ENCODE measurements at places on chromosomes 4 and X. TPM values are rescaled to one million over a fixed set of nuclear protein-coding genes. Genes with fewer than 3 reads are reported as not detected.

DNA sequence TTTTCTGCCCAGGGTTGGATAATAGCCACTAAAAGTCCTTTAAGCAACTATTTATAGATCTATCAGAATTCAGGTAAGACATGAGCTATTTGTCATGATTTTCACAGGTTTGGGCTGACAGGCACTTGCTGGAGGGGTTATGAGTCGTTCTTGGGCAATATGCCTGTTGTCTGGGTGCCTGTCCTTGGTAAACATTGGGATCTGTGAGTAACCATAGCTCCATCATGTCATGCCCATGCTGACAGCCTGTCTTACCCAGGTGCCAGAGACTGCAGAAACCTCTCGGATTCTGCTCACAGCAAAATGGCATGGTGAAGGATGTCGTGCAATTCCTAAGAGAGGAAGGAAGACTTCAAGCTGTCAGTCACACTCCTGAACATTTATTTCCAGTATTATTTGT, 116.0 kb upstream of the PUDP start:
- no peak for DNase-seq

GRCh38 chrX:133555782-133556458, 140.6 kb upstream of the GPC4 start:
- DNase-seq: no peak

GRCh38 chr4:155666344-155667221, at the start of gene GUCY1A1:
TSS of gene GUCY1A1 (plus strand) at chr4:155666848. CDS start at chr4:155696868, 30,020 bp downstream.
- DNase-seq: peak; percentile 62

DNA sequence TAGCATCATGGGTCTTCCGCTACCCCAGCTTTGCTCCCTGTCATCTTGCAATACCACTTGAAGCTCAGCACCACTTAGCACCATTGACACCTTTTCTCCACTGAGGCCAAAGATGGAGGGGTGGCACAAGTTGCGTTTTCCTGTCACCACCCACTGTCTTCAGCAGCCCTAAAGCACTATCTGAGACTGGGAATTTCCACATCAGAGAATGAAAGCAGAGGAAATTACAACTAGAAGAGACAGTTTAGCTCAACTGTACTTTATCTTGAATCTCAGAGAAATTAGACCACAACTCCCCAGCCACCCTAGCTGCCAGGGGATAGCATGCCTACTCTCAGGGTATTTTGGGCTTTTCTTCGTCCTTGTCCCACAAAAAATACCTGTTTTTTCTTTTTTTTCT, 111.0 kb downstream of the DDIT4L start:
- DNase-seq: no peak

- DNase-seq: no peak
Observed at GRCh38 chrX:39946822-39947221, 150.9 kb downstream of the BCOR start.

DNA sequence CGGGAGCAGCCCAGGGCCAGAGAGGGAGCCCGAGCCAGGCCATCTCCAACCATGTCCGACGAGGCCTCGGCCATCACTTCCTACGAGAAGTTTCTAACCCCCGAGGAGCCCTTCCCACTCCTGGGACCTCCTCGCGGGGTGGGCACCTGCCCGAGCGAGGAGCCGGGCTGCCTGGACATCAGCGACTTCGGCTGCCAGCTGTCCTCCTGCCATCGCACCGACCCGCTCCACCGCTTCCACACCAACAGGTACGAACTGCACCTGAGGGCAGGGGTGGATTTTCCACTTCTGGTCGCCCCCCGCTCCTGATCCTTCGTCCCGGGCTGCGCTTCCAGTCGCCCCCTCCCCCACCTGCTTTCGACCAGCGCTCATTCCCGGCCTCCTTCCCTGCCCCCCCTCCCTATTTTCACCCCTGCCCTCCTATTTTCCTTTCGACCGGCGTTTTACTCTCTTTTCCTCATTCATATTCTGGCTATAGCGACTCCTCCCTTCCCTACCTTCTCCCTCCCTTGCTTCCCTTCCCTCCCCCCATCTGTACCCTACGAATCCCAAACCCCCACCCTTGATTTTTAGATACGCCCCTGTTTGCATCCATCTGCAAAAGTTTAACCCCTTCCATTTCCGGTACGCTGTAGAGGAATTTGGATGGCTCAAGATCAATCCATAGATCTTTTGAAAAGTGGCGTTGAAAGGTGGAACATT, 633 bp downstream of the FAM199X start:
- peak; percentile 12 for DNase-seq

DNA sequence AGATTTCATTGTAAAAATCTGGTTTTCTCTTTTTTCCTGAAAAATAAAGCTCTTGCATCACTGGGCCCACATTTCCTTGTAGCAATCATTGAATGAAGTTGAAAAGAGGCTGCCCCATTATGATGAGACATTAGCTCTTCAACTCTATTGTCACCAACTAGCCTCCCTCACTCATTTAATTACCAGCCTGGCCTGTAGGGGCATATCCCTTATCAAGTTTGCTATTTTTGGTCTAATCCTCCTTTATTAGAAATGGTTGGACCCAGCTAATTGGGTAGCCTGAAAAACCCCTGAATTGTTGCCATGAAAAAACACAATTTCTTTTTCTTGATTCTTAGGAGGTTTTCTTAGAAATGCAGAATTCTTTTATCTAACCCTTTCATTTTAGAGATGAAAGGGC, 164.6 kb upstream of the CASK start:
- DNase-seq: no peak

DNA sequence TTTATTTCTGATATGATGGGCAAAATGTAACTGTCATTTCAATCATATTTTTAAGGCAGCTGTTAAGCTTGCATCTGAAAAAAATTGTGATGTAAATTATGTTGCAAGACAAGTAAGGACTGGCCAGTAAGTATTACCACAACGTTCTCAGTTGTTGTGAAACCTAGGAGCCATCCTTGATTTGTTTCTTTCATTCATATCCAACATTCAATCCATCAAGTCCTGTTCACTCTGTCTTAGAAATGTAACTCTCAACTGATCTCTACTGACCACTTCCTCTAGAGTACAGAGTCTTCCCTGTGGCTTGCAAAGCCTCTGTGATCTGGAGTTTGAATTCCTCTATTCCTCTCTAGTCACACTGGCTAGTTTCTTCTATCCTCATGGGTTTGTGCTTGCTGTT, 161.4 kb upstream of the MAD2L1 start:
- DNase-seq: no peak

GRCh38 chrX:108439426-108439942, at the start of gene COL4A5:
TSS of gene COL4A5 (plus strand) at chrX:108439838. CDS start at chrX:108440126, 288 bp downstream.
- peak; percentile 81 for DNase-seq

GRCh38 chr4:104272966-104273365, 221.7 kb downstream of the CXXC4 start:
- DNase-seq: no peak

DNA sequence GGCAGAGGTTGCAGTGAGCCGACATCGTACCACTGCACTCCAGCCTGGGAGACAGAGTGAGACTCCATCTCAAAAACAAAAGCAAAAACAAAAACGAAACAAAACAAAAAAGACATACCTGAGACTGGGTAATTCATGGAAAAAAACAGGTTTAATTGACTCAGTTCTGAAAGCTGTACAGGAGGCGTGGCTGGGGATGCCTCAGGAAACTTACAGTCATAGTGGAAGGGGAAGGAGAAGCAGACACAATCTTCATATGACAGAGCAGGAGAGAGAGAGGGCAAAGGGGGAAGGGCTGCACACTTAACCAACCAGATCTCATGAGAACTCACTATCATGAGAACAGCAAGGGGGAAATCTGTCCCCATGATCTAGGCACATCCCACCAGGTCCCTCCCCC, 229.5 kb downstream of the STK32B start:
- DNase-seq: no peak

DNA sequence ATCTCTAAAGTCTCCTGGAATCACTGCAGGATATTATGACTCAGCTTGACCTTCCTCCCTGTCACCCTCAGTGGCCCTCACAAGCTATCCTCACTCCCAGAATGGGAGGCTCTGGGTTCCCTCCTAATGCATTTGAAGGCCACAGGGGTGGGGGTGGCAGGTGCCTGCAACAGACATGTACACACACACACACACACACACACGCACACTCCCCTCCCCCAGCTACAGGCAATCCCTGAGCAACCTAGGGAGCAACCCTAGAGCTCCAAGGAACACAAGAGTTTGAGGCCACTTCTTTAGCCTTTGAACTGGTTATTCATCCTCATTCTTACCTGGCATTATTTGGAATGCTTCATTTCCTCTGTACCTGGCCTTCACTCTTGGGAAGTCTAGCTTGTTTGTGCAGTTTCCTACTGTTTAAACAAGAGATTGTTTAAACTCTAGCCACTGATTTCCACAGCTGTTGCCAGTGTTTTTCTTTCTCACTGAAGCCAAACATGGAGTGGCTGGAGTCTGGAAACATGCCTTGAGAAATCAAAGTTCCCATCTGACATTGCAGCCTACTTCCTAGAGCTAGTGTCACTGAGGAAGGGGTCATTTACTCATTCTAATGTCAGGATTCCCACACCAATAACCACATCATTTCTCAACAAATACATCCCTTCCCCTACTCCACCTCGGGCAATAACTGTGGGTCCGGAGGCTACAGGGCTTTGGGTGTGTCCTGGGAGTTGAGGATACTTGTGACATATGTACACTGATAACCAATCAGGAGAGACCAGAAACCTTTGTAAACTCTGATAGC, 37.7 kb downstream of the MAOA start:
- no peak for DNase-seq

GRCh38 chr4:117783716-117784115, 250.6 kb upstream of the NDST3 start:
- DNase-seq: peak; percentile 6

- DNase-seq: no peak
Observed at GRCh38 chr4:52560844-52561280, 98.2 kb downstream of the USP46 start.

GRCh38 chr4:14361084-14361483, 641.2 kb upstream of the CPEB2 start:
- no peak for DNase-seq

Gene JAKMIP1
- 0.04 TPM for polyA plus RNA-seq

Gene RHOXF1
- polyA plus RNA-seq: not detected

Gene SH3TC1
- 6.8 TPM for polyA plus RNA-seq

Gene HADH
- 102 TPM for polyA plus RNA-seq

Gene CMC4
- polyA plus RNA-seq: 11.3 TPM
